ENCODE measurements at places on chromosomes 5 and 9.

DNA sequence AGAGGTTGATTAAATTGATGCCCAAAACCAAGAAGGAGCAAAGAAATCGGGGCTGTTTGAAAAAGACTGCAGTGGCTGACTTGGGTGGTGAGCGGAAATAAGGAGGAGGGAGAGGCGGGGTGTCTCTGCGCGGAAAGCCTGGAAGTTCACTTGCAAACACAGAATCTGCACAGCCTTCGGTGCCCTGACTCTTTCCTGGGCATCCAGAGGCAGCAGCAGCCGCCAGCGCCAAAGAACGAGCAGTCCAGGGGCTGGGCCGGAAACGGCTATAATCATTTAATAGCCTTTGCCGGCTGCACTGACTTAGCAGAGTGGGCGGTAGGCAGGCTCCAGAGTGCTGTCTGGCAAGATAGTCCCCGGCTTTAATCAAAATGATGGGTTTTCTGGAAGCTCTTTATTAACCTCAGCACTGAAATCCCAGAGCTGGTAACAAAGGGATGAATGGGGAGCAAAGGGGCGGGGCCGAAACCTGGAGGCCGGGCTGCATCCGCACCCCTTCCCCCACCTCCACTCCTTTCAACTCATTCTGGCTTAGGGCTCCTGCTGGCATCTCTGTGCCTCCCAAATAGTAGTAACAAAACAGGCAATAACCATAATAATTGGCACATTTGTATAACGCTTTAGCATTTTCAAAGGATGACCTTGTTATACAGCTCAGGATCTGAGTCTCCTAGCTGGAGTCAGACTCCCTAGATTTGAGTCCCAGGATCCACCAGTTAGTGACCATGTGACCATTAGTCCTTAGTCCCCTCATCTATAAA, 35.7 kb downstream of the PCDHAC2 start:
- DNase-seq: no peak

DNA sequence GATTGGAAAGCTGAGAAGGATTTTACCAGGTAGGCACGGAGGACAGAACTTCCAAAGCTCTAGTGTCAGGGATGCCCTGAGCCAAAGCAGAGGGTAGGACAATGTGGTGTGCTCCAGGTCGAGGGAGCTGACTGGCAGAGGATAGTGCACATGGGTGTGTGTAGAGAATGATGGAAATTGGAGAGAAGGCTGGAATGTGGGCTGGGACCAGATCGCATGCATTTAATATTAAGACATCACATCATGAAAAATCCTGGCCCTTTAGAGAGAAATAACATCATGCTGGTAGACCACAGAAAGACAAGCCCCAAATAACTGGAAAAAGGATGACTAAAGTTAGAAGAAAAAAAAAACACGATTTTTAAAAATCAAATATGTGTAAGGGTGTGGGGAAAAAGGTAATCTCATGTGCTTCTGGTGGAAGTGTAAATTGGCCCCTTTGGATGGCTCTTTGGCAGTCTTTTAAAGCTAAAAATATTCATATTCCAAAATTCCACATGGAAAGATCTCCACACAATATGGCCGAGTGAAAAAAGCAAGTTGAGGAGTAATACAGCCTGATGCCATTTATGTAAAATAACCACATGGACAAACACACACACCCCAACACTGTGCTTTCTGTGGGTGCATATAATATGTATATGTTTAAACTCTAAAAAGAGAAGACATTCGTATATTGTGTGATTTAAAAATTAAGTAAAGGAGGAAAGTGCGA, 67.0 kb upstream of the TGFBR1 start:
- no peak for DNase-seq

DNA sequence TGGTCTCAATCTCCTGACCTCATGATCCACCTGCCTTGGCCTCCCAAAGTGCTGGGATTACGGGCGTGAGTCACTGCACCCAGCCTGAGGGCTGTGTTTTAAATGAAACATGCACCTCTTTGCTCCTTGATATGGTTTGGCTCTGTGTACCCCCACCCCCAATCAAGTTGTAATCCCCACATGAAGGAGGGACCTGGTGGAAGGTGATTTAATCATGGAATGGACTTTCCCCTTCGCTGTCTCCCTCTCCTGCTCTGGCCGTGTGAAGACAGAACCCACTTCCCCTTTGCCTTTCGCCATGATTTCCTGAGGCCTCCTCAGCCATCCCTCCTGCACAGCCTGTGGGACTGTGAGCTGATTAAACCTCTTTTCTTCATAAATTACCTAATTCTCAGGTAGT, 12.5 kb upstream of the NOTCH1 start:
- DNase-seq: no peak

DNA sequence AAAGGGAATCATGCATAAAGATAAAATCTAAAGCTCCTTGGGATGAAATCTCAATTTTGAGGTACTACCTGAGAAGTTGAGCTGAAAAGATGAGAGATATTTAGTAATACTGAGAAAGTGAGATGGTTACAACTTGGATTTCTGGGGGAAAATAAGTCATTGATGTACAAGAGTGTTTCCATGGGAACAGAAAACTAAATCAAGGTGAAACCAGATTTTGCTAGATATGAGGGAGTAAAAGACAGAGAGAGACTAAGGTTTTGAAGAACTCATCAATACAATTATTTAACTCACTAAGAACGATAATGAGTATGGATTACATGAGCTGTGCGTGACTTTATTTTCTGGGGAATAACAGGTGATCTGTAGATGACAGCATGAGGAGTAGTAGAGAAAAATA, 10.2 kb upstream of the ST8SIA4 start:
- DNase-seq: no peak

GRCh38 chr5:147446523-147446922, 63.3 kb downstream of the DPYSL3 start:
- DNase-seq: no peak

- no peak for DNase-seq
These were observed 3.7 kb upstream of the PAPPA start for GRCh38 chr9:116149844-116150243.

GRCh38 chr5:134132372-134133187, 18.1 kb downstream of the TCF7 start:
- peak; percentile 69 for DNase-seq

DNA sequence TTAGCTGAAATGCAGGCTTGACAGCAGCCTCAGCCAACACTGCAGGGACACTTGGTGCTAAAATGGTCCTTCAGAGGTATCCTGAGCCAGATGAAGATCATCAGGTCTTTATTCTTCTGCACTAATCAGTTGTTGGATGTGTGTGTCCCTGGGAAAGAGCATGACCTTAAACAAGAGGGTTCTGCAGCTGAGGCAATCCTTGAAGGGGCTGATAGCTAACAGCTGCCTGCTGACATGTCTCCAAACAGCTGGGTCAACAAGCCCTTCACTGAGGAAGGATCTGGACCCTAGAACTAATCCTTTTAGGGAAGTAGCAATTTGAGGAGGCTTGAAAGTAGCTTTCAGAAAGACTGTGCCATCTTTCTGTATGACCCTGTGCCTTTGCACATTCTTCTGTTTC, 376.3 kb upstream of the ACTBL2 start:
- no peak for DNase-seq

DNA sequence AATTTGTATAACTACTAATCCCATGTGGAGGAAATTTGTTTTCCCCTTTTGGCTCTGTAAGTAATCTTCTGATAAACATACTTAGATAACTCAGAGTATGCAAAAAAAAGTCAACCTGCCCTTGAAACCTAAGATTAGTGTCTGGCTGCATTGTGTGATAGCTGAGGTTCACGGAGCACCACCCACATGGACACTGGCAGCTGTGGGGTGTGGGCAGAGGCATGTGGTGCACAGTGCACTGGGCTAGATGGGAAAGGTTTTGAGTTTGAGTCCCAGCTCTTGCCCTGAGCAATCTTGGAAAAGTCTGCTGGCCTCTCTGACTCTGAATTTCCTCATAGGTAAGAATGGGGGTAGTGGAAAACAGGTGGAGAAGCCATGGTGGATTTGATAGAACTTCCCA, 75.1 kb downstream of the PLCXD3 start:
- no peak for DNase-seq

- DNase-seq: no peak
These were observed 87.2 kb downstream of the TMEM232 start for GRCh38 chr5:110638970-110639902.

GRCh38 chr5:10262121-10262774, 12.2 kb downstream of the CCT5 start:
- no peak for DNase-seq

DNA sequence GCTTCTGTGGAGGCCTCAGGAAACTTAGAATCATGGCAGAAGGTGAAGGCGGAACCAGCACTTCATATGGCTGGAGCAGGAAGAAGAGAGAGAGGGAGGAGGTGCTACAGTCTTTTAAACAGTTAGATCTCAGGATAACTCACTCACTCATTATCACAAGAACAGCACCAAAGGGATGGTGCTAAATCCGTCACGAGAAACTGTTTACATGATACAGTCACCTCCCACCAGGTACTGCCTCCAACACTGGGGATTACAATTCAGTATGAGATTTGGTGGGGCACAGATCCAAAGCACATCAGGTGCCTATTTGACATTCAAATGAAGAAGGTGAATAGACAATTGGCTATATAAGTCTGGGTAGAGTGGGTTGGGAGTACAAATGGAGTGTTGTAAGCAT, 35.2 kb downstream of the FKTN start:
- DNase-seq: no peak

DNA sequence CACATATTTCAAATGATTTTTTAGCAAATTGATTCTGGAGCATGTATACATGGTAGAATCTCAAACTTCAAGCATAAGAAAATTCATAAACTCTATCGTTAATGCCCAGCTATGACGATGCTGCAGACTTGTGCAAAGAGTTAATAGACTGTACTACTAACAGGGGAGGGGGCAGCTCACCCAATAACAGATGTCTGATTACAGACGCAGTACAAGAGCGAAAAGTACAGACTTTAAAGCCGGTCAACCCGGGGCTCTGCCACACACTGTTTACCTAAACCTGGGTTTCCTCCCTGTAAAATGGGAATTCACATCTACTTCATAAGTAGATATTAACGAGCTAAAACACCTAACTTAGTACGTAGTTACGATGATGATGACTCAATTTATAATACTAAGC, 651 bp downstream of the TRIM23 start:
- no peak for DNase-seq

DNA sequence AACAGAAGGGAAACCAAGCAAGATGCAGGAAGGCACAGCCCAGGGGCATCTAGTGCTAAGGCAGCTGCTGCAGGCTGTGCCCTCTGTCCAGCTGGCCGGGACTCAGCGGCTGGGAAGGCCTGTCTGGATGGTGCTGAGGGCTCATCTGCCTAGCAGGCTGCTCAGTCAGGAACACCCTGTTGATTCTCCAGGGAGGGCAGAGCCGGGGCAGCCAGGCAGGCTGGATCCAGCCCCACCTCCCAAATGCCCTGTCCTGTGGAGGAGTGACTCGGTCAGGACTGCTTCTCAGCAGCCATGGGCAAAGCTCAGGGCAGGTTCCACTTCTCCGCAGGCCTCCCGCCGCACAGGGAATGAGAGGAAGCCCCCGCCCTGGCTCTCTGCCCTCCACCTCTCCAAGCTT, 7.8 kb upstream of the LCN9 start:
- DNase-seq: no peak

- no peak for DNase-seq
These were observed 7.1 kb downstream of the NFX1 start for GRCh38 chr9:33297432-33297831.

All from stimulated activated CD4-positive, alpha-beta T cell treated with anti-CD3 and anti-CD28 coated beads, TNF-alpha, amount 100 ng/mL, for 24 hours (primary cell).